ENCODE measurements at places on chromosomes 3 and 15.

DNA sequence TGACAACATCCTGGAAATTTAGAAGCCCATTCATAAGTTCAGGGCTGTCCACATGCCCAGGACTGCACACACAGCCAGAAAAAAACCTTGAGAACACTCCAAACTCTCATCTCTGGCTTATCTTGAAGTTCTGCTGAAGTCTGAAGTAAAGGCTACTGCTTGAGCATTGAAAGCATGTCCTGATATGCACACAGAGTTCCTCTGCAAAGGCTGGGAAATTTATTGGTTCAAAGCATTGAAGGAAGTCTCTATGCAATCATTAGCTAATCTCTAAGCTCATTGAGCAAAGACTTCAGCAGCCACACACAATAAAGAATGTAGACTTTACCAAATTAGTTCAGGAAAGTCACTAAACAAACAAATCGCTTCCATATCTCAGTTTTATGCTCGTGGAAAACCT lies 162.0 kb upstream of the STT3B start:
- DNase-seq, result no peak

DNA sequence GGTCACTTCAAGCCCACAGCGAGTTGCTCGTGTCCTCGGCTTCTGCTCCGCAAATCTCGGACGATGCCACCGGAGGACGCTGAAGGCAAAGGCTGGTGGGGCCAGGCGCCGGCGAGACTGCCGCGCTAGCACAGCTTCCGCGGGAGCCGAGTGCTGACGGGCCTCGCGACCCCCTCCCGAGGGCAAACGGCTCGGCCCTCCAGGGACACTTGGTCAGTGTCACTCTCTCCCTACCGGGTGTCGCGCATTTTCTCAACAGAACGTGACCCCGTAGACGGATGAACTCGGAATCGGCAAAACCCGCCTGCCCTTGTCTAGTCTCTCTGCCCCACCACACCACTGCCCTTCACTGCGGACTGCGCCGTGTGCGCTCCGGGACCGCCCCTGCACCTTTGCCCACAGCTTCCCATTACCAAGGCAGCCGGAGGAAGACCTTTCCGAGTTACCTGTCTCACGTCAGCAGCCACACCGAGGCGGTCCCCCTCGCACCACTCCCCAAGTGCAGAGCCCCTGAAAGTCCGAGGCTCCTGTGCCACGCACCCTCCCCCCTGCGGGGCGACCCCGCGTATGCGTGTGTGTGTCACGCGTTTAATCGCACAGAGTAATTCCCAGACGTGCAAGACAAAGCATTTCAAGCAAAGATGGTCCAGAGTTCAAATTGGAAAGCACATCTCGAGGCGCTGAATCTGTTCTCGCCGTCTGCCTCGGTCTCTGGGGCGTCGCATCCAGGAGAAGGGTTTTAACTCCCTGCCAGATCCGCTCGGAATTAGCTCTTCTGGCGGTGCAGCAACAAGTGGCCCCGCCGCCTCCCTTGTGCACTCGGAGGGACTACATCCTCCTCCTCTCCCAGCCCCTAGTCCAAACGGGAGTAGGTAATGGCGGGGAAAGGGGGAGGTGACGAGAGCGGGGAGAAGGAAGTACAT lies 245.0 kb upstream of the TOPAZ1 start:
- no peak for DNase-seq

- DNase-seq, result no peak
Observed at GRCh38 chr15:40929660-40930429, 705 bp downstream of the DLL4 start.

GRCh38 chr3:175554801-175555200 lies 695.7 kb downstream of the NAALADL2 start:
- no peak for DNase-seq

- no peak for DNase-seq
Observed at GRCh38 chr3:114775395-114775794, 371.7 kb downstream of the ZBTB20 start.

- no peak for DNase-seq
Observed at GRCh38 chr15:69118089-69118488, 42.3 kb upstream of the GLCE start.

- DNase-seq, result no peak
Observed at GRCh38 chr15:60973637-60974415, 255.3 kb downstream of the RORA start.
